ENCODE measurements at places on chromosomes 1 and 21.

DNA sequence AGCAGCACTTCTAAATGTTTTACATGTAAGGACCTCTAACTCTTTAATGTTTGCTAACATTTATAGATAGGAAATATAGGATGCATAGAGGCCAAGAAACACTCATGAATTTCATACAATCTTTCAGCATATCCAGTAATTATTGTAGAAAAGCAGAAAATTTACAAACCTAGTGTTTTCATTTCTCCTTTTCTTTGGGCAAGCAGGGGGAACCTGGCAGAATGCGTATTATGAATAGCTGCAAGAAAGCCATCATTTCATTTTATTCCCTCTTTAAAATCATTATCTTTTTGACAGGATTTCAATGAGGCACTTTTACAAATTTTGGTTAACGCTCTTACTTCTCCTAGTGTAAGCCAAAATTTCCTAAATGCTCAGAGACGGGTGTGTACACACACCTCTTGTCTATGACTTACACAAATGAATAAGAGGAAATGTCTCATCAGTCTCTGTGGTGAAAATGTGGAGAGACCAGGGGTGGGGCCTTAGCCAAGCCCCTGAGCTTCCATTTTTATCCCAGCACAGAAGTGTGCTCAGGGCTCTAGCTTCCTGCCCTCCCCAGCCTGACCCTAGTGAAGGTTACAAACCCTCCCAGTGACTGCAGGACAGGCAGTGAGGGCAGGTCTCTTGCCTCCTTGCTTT is 91.6 kb downstream of the LRRC8C start:
- no peak for DNase-seq

GRCh38 chr21:45863751-45864150 is 117.8 kb upstream of the COL6A1 start:
- no peak for DNase-seq

DNA sequence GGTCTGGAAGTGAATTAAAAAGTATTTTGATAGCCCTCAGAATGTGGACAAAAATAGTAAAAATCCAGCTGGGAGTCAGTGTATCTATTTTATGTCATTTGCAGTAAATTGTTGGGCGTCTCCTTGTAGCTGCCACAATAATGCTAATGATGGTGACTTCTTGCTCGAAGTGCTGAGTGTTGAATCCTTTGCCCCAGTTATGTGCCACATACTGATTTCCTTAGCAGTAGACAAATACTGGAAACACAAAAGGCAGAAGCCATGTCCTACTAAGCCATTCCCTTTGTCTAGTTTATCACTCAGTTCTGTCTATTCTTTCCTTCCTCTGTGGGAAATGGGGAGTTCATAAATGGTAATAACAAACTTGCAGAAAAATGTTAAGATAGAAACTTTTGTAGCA is 70.7 kb upstream of the CXADR start:
- DNase-seq, result no peak

DNA sequence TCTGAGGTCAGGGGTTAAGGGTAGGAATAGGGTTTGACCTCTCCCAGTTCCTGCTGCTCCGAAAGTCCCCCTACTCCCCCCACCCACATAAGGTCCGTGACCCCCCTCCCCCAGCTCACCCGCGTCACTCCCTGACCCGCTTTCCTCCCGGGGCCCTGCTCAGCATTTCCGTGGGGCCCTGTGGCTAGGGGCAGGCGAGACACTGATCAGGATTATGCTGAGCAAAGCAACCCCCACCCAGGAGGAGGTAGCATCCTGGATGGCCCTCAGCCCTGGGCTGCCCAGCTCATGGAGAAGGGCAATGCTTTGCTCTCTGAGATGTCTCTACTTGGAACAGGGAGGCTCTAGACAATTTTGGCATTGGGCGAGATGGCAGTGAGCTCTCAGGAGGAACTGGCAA is 3.7 kb downstream of the RORC start:
- peak; percentile 25 for DNase-seq

- DNase-seq, result no peak
Measured at GRCh38 chr1:245650441-245650960, 495.7 kb downstream of the KIF26B start.

- peak; percentile 28 for DNase-seq
Measured at GRCh38 chr1:193626695-193627094, 440.3 kb upstream of the B3GALT2 start.

DNA sequence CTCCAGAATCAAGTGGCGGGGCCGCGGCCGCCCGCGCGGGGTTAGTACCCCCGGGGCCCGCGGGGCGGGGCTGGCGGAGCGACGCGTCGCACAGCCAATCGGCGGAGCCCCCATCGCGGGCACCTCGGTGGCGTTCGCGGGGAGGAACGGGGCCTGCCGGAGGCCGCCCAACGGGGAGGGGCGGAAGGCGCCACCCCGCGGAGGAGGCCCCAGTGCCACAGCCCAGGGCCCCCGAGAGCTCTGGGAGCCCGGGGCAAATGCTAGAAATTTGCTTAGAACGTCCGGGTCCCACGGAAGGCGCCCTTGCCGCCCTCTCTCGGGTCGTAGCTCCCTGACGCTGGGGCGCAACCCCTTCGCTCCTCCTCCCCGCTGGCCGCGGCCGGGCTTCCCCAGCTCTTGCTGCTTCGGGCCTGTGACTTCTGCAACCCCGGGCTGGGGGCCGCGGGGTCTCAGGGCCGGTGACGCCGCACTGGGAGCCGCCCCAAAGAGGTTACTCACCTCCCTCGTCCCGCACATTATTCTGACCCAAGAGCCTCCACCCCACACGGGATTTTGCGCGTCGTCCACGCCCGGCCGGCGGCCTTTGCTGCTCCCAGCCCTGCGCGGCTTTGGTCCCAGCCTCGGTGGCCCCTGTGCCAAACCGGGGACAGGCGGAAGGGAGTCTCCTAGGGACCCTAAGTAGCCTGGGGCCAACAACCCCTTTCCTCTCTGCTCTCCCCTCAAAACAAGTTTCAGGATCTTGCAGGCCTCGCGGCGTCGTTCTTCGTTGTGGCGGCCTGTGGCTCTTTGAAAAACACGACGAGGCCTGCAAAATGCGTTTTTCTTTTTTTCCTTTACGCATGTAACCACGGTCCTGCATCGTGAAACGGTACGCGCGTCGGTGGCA is at the start of gene RUNX3:
RUNX3 (minus strand) TSS at position 17 of the 886 bp plus-strand sequence. CDS start 408 bp downstream, outside the sequence.
- peak; percentile 71 for DNase-seq

- peak; percentile 37 for DNase-seq
Measured at GRCh38 chr1:181910905-181911304, 150.6 kb downstream of the ZNF648 start.

DNA sequence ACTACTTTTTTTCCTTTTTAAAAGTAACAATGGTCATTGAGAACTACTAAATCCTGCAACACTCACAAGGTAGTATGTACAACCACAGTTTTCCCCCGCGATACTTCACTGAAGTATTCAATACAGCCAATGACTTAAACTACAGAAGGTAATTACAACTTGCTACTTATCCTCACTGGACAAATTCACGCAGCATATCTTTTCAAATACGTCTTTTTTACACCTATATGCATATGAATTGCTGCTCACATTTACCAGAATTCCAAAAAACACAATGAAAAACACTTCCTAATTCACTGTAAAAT is 12.4 kb downstream of the NRIP1 start:
- DNase-seq, result peak; percentile 66

GRCh38 chr1:206513312-206514111 is 6.2 kb downstream of the RASSF5 start:
- no peak for DNase-seq

DNA sequence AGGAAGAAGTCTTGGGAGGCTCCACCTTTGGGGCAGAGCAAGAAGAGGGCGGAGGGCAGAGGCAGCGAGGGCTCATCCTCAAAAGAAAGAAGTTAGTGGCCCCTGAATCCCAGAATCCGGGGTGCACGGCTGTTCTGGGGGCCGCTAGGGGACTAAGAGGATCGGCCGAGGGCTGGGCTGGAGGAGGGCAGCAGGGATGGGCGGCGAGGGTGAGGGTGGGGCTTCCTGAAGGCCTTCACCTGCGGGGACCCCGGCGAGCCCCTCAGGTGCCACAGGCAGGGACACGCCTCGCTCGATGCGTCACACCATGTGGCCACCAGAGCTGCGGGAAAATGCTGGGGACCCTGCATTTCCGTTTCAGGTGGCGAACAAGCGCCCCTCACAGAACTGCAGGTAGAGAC is 23.9 kb downstream of the COL6A1 start:
- no peak for DNase-seq

GRCh38 chr21:45226540-45227326 is 61.0 kb downstream of the POFUT2 start:
- no peak for DNase-seq

DNA sequence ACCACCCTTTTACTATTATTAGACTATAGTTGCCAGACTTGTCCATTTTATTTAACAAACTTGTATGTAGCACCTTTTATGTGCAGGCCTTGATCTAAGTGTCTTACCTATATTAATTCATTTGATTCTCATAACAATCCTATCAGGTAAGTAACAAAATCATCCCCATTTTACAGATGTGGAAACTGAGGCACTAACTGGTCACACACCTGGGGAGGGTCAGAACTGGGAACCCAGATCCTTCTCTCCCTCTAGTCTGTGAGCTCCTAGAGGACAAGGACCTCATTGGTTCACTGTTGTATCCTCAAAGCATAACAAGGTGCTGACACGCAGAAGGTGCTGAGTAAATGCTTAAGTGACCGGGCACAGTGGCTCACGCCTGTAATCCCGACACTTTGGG is 14.9 kb downstream of the FBXO2 start:
- DNase-seq, result no peak

DNA sequence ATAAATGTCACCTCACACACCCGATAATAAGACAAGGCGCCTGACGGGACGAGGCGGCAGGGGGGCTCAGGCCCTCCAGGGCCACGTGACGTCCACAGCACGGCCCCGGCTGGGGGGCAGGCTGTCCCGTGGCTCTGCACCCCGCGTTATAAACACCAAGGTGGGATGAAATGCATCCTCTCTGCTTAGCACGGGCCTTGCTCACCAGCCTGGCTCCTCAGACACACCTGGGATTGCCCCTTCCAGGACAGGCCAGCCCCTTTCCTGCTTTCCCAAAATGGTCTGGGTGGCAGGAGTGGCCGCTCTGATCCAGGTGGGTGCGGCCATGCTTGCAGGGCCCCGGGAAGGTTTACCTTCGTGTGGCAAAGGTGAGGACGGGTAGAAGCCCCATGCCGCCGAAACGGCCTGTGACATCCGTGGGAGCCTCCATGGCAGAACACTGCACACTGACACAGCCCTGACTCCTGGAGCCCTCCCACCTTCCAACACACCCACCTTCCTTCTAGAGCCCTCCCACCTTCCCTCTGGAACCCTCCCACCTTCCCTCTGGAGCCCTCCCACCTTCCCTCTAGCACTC is 35.9 kb downstream of the SLC19A1 start:
- DNase-seq, result peak; percentile 32

- peak; percentile 65 for DNase-seq
Measured at GRCh38 chr1:235918032-235918431, 51.3 kb upstream of the LYST start.

DNA sequence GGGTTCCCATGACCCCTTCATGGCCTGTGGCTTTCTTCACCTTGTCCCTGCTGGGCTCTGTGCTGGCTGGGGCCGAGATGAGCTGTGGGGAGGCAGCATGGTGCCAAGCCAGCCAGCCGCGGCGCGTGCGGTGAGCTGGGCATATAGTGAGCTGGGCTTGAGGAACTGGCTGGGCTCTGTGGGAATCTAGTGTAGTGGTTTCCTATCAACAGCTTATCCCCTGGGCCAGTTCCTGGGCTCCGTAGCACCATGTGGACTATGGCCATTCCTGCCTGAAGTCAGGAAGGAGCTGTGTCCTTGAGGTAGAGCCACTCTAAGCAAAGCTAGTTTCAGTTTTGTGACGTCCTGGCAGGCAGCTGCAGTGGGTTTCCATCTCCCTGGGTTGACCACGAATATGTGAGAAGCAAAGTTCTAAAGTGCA is 1.8 kb downstream of the NCMAP start:
- DNase-seq, result no peak

- no peak for DNase-seq
Measured at GRCh38 chr1:67460676-67461500, 30.7 kb upstream of the SERBP1 start.

GRCh38 chr1:243595527-243596210 is 254.4 kb downstream of the AKT3 start:
- no peak for DNase-seq

DNA sequence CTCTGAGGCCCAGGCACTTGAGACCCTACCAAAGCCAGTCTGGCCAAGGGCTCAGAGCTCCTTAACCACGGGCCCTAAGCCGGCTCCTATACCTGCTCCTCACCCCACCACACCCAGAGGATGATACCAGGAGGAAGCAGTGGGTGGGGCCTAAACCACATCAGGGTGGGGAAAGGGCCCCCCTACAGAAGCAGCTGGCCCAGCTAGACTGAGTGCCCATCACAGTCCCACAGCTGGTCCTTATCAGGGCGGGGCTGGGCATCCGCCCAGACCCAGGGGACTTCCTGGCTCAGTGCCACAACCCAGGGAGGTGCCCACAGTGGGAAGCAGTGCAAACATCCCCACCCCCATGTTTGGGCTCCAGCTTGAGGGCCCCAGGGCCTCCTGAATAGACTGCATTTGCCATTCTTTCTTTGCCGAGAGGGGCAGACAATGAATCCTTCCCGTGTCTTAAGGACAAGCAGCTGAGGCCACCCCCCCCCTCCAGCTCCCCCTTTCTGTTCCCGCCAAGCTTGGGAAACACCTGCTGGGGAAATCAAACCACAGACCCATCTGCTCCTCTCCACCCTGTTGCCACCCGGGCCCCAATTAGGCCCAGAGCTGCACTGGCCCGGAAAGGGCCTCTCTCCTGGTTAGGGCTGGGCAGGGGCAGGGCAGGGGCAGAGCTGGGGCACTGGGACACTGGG is 6.2 kb downstream of the E2F2 start:
- DNase-seq, result peak; percentile 87

GRCh38 chr1:187045371-187045770 is 216.6 kb downstream of the PLA2G4A start:
- peak; percentile 97 for DNase-seq

DNA sequence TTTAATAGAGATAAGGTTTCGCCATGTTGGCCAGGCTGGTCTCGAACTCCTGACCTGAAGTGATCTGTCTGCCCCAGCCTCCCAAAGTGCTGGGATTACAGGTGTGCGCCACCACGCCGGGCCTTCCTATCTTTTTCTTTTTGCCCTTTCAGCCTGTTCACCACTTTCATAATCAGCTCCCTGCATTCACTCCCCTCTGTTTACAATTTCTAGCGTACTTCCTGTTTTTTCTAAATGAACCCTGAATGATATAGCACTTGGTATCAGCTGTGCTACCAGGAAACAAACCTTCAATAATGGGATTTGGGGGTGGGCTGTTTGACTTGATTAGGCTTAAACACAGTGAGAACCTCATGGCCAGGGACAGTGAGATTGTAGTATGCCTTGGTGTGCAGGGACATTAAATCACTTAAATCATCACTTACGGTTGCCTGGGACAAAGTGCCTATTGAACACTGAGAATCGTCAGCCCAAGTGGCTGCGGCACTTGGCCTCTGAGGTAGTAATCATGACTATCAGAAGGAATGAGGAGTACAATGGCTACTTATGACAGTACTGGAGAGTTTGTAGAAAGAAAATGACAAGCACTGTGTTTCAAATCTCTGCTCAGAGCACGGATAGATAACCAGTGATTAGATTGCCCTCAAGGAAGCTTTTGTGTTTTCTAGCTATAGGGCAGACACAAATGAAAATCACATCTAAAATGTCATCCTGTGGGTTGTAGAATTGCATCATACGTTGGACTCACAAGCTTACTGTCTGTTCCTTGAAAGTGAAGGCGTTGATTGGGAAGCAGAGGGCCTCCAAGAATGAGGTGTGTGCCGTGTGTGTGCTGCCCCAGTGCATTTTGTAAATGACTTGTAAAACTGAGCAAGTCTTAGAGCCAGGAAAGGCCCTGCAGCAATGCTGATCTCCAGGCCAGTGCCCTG is 661.8 kb downstream of the MATN1 start:
- peak; percentile 46 for DNase-seq

GRCh38 chr1:238710697-238711096 is 675.7 kb upstream of the CHRM3 start:
- DNase-seq, result peak; percentile 38

- DNase-seq, result peak; percentile 85
Measured at GRCh38 chr1:89454845-89455521, 69.6 kb upstream of the LRRC8B start.
